Activated naive CD4-positive, alpha-beta T cell treated with anti-CD3 and anti-CD28 coated beads, Interleukin-2, amount 10 ng/mL, durations not matched to agents 5 hours and 36 hours (primary cell): ENCODE measurements at places on chromosomes 11 and 22. TPM values are rescaled to one million over a fixed set of nuclear protein-coding genes. Genes with fewer than 3 reads are reported as not detected.

The HTR3B gene
- total RNA-seq, result not detected

The DDI1 gene
- not detected for total RNA-seq

The OR10A2 gene
- not detected for total RNA-seq

The OR52B6 gene
- not detected for total RNA-seq

The RPS19BP1 gene
- 60.9 TPM for total RNA-seq

The PPME1 gene
- total RNA-seq, result 21.4 TPM

The PIM3 gene
- 42.1 TPM for total RNA-seq

The ANKRD13D gene
- 164 TPM for total RNA-seq

The GNAZ gene
- 0.14 TPM for total RNA-seq

The RIMBP3C gene
- total RNA-seq, result 0.89 TPM

The CLDN25 gene
- not detected for total RNA-seq

The CHRM1 gene
- not detected for total RNA-seq

The DESI1 gene
- 32.5 TPM for total RNA-seq

The TUG1 gene
- total RNA-seq, result 82.5 TPM

The TUBA8 gene
- total RNA-seq, result 1.9 TPM

The ANKK1 gene
- total RNA-seq, result 0.10 TPM

The CHEK2 gene
- total RNA-seq, result 37.2 TPM

The MYO18B gene
- total RNA-seq, result 0.72 TPM

The ISX gene
- not detected for total RNA-seq

The BDNF gene
- not detected for total RNA-seq

The TRMU gene
- total RNA-seq, result 68.6 TPM

The RASSF10 gene
- not detected for total RNA-seq

The MCAM gene
- total RNA-seq, result 1.5 TPM

The C11orf86 gene
- not detected for total RNA-seq

The APOA4 gene
- total RNA-seq, result not detected

The SEZ6L gene
- total RNA-seq, result not detected

The CRYBB2 gene
- total RNA-seq, result not detected

The PLEKHB1 gene
- 12.6 TPM for total RNA-seq

The RPL3 gene
- 2,590 TPM for total RNA-seq

The DGCR2 gene
- total RNA-seq, result 38.0 TPM

The OR52H1 gene
- not detected for total RNA-seq

The SLC37A2 gene
- total RNA-seq, result 0.50 TPM

The FGF19 gene
- total RNA-seq, result not detected

The RAB39A gene
- not detected for total RNA-seq

The ARHGAP20 gene
- total RNA-seq, result not detected

The GSTT2B gene
- not detected for total RNA-seq

The RFPL1 gene
- not detected for total RNA-seq

The MMP13 gene
- total RNA-seq, result not detected

The GGTLC2 gene
- total RNA-seq, result not detected

The MUC5B gene
- not detected for total RNA-seq

The SCGB1D2 gene
- total RNA-seq, result not detected

The FIBIN gene
- not detected for total RNA-seq

The SMTNL1 gene
- not detected for total RNA-seq

The CDC42BPG gene
- 2.2 TPM for total RNA-seq

The OTOG gene
- not detected for total RNA-seq

The NRXN2 gene
- 0.20 TPM for total RNA-seq

The CASP5 gene
- not detected for total RNA-seq

The PATE1 gene
- not detected for total RNA-seq

The KRTAP5-2 gene
- not detected for total RNA-seq

The MRGPRF gene
- total RNA-seq, result not detected

The ADAMTS8 gene
- not detected for total RNA-seq
